ENCODE measurements at places on chromosomes 4 and X.

- no peak for DNase-seq
These were observed 62.5 kb downstream of the NDNF start for GRCh38 chr4:121009578-121010478.

GRCh38 chrX:132181364-132181763 lies 37.9 kb downstream of the RAP2C start:
- DNase-seq, result no peak

DNA sequence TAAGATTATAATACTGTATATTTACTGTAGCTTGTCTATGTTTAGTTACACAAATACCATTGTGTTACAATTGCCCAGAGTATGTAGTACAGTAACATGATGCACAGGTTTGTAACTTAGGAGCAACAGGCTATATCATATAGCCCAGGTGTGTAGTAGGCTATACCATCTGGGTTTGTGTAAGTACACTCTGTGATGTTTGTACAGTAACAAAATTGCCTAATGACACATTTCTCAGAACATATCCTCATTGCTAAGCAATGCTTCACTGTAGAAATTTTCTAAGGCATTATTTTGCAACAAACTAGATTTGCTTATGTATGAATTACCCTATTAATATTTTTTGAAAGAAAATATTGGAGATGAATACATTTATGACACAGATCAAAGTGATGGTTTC lies 1390.9 kb downstream of the C4orf33 start:
- DNase-seq, result no peak

- no peak for DNase-seq
These were observed 10.5 kb upstream of the UCP1 start for GRCh38 chr4:140579278-140579677.

GRCh38 chr4:152700151-152700550 lies 20.4 kb upstream of the TMEM154 start:
- DNase-seq, result no peak

DNA sequence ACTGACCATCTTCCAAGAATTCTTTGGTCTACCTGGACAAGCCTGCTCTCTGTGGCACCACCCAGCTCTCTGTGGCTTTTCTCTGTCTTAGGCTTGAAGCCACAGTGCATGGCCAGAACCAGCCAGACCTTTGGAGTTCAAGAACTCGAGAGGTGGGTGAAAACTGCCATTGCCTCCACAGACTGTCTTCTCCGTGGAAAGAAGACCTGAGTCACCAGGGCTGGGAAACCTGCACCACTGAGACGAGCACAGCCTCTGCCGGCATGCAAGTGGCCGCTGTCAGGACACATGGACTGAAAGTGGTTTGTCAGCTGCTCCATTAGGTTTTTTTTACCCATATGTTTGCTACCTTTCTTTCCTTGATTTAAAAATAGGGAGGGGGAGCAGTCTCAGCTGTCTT lies 74.5 kb downstream of the MGST2 start:
- DNase-seq, result no peak

All from activated CD8-positive, alpha-beta memory T cell treated with anti-CD3 and anti-CD28 coated beads for 48 hours (primary cell).